NB4 (cell line): ENCODE measurements at places on chromosomes 5 and 9.
A peak's percentile ranks its signal among the peaks of the same experiment; 100 is the strongest.

DNA sequence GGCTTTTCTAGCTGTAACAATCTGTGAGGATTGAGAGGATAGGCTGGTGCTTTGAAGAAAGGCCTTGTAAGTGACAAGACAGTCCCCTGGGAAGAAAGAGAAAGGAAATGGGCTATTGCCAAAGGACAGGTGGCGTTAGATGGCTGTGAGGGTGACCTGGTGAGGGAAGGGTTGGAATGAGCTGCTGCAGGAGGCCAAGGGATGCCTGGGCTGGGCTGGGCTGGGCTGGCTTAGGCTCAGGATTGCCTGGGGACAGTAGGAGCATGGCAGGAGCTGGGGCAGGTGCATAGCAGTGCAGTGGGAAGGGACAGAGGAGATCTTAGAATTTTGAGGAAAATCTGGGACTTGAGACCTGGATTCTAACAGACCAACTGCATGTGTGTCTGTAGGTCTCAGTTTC, 9.7 kb upstream of the MYOZ3 start:
- DNase-seq: no peak

DNA sequence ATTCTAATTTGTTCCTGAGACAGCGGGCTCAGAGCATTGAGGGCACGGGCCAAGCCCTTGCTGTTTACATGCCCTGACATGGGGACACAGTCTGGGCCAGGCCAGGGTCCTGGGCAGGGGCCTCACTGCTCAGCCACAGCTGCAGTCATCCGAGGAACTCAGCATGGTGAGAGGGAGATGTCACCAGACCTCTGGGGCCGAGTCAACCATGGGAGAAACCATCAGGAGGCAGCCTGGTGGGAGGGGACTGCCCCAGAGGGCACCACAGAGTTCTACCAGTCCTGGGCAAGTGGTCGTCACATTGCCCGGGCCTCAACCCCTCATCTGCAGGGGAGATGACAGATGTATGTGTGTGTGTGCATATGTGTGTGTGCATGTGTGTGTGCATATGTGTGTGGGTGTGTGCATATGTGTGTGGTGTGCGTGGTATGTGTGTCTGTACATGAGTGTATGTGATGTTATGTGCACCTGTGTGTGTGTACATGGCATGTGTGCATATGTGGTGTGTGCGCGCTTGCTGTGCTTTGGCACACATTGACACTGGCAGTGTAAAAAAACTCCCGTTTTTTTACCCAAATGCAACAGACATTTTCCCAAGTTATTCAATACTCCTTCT, 42.4 kb upstream of the TMEM250 start:
- DNase-seq: no peak

- DNase-seq: no peak
Measured at GRCh38 chr5:80782626-80783025, 127.8 kb upstream of the DHFR start.

DNA sequence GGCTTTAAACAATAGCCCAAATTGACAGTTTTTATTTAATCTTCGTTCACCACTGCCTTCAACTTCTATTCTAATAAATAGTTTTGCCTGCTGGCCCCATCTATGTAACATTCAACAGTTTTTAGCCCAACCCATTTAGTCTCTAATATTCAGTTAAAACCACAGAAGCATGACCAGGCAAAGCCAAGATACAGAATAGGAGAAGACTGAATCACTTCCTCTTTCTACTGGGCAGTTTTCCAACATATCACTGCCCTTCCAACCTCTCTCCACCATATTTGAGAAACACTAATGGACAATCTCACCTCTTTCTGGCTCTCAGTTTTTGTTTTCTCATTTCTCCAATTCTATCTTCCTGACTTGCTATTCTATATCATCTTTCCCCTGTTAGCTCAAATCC, 352.9 kb downstream of the DNAH5 start:
- DNase-seq: peak; percentile 42

- peak; percentile 40 for DNase-seq
Measured at GRCh38 chr5:159905496-159905895, 10.8 kb upstream of the ADRA1B start.
